Lung (tissue), 17 donors: ENCODE measurements at places on chromosomes 6 and 20. TPM values are rescaled to one million over a fixed set of nuclear protein-coding genes. Genes with fewer than 3 reads are reported as not detected.

PM20D2 gene
- 3.1 TPM for polyA plus RNA-seq

ANKRD66 gene
- 5.5 TPM for polyA plus RNA-seq

TNF gene
- polyA plus RNA-seq: 1.6 TPM

TENT5A gene
- polyA plus RNA-seq: 3.7 TPM

HUS1B gene
- polyA plus RNA-seq: 0.31 TPM

BMP5 gene
- 1.2 TPM for polyA plus RNA-seq
